ENCODE measurements at places on chromosomes 16 and 17.

DNA sequence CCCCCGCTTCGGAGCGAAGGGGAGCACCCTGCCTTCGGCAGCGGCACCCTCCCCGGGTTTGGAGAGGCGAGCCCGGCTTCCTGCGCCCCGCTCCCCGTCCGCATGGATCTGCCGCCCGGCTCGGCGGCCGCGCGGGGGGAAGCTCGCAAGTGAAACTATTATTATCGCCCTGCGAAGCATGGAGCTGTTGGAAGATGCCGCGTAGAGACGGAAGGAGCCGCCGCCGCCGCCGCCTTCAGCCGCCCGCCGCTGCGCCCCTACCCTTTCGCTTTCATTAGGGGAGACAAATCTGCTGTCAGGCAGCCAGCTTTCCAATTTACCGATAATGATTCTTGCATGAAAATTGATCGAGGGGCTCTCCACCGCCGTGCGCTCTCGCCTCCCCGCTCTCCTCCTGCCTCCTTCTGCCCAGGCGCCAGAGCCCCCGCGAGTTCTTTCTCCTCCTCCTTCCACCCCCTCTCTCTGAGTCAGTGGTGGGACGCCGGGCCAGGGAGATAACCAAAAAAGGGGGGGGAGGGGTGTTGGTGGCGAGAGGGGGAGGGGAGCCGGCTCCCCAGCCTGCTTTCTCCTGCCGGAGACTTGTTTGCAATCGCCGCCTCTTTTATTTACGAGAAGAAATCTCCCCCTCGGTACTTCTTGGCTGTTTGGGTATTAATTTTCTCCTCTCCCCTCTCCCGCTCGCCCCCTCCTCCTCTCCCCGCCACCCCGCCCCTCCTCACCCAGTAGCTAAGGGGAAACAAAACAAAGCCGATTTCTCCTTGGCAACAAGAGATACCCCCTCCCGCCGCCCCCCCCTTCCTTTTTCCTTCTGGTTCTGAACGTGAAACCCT is 58.0 kb upstream of the GSE1 start:
- DNase-seq: peak; percentile 64

DNA sequence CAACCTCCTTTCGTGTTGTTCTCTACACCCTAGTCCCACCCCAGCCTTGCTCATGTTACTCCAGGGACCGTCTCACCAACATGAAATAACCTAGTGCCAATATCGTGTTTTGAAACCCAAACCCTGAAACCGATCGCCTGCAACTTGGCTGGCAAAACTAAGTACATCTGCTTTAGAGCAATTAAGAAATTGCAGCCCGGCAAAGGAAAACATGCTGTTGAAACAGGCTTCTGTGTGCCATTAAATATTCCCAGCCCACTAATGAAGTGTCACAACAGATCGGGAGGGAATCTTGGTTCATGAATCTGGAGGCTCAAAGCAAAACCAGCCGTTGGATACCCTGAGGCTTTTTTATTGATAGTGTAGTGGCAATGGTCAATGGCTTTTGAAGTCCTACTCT is 48.3 kb upstream of the GPR139 start:
- no peak for DNase-seq

- DNase-seq: no peak
Measured at GRCh38 chr17:31313982-31314781, at the start of gene EVI2B. Gene EVI2B, minus strand, starts transcription at chr17:31314054. Its CDS starts 8,445 bp downstream, at chr17:31305609.

GRCh38 chr17:64635647-64636305 is 26.3 kb downstream of the SMURF2 start:
- no peak for DNase-seq

- DNase-seq: no peak
Measured at GRCh38 chr16:167122-167690, 1.4 kb downstream of the HBM start.

- no peak for DNase-seq
Measured at GRCh38 chr16:88882358-88883030, 16.0 kb upstream of the PABPN1L start.

- DNase-seq: no peak
Measured at GRCh38 chr17:66533572-66533971, 231.2 kb downstream of the PRKCA start.

DNA sequence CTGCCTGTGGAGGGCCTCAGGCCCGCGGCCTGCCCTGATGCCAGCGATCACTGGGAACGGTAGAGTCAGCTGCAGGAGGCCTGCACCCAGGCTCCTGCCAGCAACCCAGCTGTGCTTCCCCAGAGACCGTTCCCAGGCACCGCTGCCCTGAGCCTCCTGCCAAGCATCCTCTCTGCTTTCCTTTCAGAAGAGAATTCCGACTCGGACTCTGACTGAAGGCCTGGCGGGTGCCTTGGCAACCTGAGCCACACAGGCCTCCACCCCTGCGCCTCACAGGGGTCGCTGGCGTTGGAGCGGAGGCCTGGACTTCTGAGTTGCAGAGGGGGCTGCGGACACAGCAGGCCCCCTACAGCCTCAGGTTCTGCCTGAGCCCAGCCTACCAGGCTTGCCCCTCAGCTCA is 7.9 kb downstream of the CMTM3 start:
- no peak for DNase-seq

DNA sequence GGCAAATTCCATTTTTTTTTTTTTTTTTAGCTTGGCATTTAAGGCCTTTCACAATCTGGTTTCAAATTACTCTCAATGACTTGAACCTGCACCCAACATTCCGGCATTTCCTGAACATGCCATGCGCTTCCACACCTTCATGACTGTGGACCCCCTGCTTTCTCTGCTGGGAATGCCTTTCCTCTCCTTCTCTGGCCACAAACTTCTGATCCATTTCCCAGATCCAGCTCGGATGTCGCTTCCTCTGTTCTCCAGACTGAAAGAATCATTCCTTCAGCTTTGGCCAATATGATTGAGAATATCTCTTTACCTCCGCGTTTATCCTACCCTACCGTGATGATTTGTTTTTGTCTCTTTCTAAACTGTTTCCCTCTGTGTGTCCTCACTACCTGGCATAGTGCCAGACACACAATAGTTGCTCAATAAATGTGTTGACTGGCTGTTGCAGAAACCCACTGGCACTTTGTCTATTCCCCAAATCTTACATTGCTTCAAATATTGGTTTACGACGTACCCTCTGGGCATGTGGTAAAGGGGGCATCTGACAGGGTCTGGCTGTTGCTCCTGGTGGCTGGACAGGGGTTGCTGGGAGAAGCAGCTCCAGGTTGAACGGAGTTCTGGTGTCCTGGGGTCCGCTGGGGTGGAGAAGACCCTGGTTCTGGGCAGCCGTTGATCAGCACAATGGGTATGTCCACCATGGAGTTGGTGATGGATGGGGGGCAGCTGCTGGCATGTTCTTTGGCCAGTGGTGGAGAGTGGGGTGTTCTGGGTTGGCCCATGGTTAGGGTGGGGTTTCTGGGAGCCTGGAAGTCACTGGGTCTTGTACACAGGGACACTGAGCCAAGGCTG is 14.7 kb downstream of the TNS4 start:
- DNase-seq: no peak

DNA sequence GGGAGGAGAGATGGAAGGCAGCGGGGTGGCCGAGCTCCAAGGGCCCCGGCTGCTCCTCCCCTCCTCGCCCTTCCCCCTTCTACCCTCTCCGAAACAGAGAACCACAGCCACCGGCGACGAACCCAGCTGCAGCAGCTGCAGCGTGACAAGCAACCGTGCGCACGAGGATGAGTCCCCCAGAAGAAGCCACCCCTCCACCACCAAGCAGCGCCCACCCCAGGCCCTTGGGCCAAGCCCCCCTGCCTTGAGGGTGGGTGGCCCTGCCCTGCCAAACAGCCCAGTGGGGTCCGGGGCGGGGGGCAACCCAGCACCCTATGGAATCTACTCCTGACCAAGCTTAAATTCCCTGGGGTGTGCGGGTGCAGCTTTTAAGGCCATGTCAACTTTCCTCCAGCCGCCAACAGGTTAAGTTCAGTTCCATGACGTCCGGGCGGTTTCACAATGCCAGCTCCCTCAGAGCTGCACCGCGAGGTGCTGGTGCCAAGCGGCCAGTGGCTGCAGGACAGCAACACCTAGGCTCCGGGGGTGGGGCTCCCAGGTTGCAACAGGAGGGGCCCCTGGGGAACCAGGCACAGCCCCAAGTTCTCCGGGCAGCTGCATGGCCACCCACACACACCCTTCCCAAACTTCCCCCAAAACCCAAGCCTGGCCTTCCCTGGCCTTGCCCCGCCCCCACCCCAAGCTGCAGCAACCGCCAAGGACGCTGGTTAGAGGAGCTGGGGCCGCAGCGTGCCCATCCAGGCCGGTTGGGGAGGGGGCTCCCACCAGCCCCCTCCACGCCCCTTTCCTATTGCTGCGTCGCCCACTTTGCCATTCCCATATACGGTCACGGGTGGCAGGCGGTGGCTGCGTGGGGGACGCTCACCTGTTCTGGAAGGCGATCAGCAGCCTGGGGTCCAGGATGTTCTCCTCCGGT is 2.0 kb downstream of the CBX4 start:
- DNase-seq: peak; percentile 81

- no peak for DNase-seq
Measured at GRCh38 chr16:31361201-31362110, 6.5 kb downstream of the ITGAX start.

DNA sequence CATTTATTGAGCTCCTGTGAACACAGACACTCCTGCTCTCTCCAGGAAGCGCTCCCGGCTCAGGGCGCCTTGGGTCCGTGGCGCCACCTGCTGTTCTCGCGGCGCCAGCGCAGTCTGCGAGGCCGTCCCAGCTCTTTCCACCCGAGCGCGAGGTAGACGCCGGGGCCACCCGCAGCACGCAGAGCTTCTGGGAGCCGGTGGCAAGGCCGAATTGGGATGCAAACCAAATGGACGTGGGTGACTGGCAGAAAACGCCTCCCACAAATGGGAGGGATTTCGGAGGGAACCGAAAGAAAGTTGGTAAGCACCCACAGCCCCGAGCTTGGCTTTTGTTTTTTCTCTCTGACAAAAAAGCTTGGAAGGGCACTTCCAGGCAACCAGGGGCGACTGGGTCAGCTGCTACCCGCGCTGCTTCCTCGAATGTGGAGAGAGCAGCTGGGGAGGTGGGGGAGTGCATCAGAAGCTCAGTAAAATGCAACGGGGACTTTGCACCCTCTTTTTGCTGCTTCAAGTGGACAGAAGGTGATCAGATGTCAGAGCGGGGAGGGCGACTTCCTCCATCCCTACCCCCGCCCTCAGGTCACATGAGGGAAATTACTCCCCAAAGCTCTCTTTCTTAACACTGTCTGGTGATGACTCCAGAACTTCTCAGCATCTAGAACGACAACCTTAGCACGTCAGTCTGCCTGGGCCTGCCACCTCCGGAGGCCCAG is 13.5 kb upstream of the N4BP1 start:
- peak; percentile 84 for DNase-seq

GRCh38 chr17:2700491-2701141 is 10.9 kb downstream of the CLUH start:
- peak; percentile 10 for DNase-seq

DNA sequence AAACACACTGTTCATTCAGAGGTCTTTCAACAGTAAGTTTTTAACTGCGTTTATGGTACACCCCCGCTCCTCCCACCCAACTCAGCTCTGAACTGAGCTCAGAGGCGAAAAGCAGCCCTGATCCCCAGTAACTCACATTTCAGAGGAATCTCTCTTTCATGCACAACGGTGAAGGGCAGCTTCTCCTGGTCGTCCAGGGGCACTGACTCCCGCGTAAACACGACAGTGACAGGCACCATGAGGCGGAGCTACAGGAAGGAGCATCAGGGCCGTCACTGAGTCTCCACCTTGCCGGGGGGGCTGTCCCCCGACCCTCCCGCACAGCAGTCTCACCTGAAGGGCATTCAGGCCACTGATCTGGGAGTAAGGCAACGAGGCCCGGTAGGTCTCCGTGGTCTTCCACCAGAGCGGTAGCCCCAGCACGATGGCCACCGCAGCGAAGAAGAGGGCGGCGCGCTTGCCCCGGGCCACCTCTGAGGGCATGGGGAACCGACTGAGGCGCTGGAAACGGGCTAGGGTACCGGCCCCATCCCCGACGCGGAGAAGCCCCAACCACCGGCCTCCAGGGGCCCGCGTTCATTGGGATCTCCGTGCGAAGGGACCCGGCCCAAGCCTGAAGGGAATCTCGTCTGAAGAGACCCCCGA is 486 bp downstream of the PIGS start:
- DNase-seq: peak; percentile 25

DNA sequence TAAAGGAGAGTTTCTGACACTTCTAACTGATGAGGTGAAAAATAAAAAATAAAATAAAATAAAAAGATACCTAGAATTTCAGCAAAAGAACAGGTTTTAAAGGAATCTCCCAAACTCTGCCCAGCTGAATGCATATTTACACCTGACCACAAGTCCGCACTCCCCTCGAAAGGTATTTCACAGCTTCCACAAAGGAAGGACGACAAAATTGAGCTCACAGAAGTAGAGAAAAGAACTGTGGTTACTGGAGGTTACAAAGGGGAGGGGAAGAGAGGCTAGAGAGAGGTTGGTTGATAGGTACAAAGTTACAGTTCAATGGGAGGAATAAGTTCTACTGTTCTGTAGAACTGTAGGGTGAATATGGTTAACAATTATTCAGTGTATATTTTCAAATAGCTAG is 5.0 kb downstream of the LITAF start:
- DNase-seq: no peak

DNA sequence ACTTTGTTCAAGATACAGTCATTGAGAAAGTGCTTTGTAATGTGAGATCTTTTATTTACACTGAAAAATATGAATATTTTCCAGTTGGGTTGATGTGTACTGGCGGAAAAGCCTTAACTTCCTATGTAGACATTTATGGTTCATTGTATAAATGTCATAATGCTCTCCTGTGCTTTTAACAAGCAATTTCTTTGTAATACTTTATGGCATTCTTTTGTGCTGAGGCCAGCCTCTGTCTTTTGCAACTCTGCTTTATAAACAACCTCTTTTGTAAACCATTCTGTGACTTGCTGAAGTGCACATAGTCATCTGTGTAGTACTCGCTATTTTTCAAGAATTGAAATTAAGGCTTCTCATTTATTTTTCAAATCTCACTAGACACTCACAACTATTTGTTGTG is 291.2 kb downstream of the CDH11 start:
- DNase-seq: no peak

GRCh38 chr17:16150251-16150856 is 65.0 kb downstream of the NCOR1 start:
- no peak for DNase-seq

GRCh38 chr17:31587462-31587861 is 196.0 kb downstream of the RAB11FIP4 start:
- no peak for DNase-seq

DNA sequence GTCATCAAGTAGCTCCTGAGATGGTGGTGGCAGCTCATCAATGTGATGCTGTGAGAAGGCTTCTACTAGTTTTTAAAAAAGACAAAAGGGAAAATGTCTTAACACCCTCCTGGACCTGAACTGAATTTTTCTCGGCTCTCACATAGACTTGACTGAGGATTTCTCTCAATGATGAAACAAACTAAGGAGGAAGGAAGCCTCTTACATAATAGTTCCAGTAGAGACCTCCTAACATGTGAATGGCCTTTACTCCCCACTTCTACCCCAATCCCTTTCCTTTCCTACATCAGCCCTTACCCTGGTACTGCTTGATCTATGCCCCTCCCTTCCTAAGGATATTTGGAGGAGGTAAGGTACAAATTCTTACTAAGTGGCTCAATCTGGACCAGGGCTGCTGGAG is 54.8 kb upstream of the MTMR4 start:
- DNase-seq: no peak
